ENCODE measurements at places on chromosomes 7 and 10. TPM values are rescaled to one million over a fixed set of nuclear protein-coding genes. Genes with fewer than 3 reads are reported as not detected.

DNA sequence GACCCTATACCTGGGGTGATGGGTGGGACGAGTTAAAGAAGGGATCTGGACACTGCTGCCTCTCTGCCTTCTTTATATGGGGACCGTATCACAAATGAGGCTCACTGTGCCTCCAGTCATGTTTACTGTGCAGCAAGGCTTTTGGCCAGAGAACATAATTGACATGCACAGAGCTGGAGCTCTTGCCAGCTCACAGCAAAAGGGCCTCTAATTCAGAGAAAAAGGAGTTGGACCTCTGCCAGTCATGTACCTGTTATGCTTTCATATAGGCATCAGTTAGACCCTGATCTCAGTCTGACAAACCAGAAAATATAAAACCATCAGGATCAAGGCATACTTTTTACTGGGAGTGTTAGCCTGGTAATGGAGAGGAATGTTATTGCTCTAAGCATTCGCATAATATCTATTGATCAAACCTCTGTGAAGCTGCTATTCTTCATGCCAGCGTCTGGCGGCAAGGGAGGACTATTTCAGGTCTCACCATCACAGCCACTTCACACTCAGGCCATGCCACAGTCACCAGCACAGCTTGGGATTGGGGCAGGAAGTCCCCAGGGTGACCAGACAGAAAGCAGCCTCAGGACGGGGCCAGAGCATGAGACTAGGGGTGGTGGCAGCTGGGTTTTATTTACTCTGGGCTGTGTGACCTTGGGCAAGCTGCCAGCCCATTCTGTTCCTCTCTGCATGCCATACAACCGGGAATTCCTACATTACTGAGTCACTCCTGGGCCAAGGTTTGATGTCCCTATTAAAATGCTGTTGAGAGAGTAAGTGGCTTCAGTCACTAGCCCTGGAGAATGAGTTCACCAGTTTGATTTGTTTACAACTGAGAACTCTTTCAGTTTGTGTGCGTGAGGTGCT is 90.1 kb downstream of the NPSR1 start:
- peak; percentile 34 for DNase-seq

DNA sequence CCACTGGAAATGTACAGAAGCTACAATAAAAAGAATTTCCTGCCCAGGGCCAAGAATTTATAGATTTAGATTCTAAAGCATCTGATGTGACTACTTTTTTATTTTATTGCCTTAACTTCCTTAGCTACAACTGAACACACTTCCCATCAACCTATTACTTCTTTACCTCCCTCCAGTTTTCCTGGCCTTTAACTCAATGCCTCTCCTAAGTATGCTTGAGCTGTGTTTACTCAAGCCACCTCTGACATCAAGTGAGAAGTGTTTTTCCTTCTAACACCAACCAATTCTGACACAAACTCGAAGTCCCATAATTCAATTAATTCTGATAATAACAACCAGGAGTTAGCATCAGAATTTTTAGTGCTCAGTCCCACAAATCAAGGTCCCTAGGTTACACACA is 170.0 kb downstream of the IMMP2L start:
- DNase-seq = no peak

- no peak for DNase-seq
These were observed 254.6 kb downstream of the PTEN start for GRCh38 chr10:88117869-88118632.

DNA sequence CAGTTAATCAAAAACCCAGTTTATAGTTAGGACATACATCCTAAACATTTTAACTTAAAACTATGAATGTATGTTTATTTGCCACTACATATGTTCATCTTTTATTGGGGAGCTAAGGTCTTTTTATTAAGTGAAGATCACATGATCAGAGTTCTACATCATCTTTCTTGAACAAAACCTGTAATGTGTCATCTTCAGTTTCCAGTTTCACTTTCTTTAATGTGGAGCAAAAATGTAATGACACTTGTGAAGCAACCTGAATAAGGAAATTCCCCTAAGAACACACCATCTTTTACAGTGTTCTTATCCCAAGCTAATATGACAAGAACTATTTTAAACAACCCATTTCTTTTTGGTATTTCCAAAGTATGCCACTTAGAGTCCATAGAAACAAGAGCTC is 166.7 kb upstream of the BET1 start:
- no peak for DNase-seq

DNA sequence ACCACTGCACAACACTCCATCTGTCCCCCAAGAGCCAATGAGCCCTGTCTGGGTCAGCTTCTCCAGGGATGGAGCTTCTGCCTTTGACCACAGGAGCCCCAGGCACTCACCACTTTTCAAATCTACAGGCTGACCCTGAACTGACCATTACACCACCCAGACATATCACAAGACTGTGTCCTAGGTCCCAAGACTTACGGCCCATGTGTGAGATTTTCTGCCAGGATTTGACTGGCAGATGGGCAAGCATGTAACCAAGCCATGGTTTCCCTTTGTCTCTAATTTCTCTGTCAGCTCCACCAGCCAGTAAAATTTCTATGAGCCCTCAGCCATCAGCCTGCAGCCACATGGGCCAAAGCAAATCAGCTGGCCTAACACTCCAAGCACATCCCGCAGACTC is 92.5 kb downstream of the SH3PXD2A start:
- DNase-seq = no peak

DNA sequence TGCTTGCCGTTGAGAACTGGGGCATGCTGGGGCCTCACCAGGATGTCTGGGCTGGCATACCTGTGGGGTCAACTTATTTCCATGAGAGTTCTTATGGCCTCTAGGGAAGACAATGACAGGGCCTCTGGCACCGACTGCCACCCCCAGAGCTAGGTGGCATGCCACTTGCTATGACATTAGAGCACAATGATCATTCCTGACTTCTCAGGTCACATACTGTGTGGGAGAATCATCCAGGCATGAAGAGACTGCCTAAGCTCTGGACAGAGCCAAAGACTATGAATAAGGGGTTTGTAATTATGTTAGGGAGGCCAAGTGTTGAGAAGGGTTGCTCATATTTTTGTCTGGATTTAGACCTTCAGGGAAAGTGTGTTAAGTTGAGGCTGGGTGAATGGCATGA is 97.5 kb downstream of the PTPN20 start:
- DNase-seq = no peak

Gene SP4
- polyA plus RNA-seq = 9.1 TPM

DNA sequence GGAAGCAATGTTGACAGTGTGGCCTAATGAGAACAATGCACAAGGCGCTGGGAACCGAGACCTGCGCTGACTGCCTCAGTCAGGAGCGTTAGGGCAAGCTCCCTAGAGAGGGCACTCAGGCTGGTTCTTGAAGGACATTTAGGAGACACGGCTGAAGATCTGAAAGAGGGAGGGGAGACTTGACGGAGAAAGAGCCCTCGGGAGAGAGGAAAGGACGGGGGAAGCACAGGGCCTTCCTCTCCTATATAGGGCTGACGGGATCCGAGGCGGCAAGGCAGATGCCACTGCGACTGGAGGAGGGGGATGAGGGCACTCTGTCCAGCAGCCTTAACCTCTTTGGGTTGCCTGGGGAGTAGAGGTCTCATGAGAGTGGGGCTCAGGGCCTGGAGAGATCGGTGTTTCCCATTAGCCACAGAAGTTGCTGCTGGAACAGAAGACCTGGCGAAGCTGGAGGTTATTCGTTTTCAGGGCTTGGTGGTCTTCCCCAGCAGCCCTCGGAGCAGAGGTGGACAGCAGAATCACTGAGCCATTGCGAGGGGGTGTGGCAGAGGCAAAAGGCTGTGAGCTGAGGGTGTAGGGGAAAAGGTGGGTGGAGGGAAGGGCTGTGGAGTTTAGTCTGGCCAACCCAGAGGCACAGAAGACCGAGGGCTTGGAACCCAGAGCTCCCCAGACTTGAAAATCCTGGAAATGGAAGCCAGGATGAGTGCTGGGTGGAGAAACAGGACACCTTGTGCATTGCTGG is 36.0 kb downstream of the CLEC2L start:
- no peak for DNase-seq

Gene TMEM184A
- 1.9 TPM for polyA plus RNA-seq

DNA sequence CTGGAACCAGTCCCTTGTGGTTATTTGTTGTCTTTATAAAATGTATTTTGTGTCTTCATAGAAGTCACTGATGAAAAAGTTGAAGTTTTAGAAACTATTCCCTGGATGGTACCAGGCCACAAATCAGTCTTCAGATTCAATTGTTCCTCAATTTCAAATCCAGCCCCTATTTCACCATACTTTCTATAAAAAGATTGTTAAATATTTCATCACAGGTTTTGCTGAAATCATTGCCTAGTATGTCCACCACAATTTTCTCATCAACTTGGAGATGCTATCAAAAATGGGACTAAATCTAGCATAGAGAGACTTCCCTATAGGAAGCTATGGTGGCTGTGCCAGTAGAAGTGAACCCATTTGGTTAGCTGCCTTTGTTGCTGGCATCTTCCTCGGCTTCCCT is 118.5 kb downstream of the RAB18 start:
- DNase-seq = no peak

All from left lung (tissue), 14 donors.